ENCODE measurements at places on chromosomes 11 and 22.

GRCh38 chr11:95232666-95233065 lies 1.7 kb upstream of the SESN3 start:
- DNase-seq, result no peak

- no peak for DNase-seq
These were observed 9.5 kb downstream of the SDF2L1 start for GRCh38 chr22:21651521-21652009.

DNA sequence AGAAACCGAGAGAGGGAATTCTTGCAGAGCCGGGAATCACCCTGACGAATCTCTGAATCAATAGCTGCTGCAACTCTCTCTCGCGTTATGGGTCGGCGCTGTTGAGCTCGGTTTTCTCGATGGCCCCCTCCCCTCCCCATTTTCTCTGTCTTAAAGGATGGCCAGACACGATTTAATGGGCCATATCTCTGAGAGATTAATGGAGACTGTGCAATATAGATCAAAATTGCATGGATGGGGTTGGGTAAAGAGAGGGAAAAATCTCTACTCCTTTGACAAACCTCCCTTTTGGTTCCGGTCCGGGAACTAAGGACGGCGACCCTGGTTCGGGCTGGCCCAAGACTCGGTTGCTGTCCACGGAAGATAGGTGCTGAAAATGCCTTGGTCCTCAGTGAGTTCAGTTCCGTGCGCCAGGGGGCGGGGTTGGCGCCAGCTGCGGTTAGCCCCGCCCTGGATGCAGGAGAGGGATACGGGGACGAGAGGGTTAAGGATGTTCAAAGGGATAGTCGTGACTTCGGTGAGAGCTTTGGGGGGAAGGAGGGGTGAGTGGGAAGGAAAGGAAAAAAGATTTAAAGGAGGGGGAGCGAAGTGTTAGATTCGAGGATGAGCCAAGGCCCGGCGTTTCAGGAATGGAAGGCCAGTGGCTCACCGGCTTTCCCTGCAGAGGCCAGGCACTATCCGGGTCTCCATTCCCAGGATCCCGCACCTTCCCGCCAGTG lies 103.6 kb upstream of the HSD17B12 start:
- DNase-seq, result no peak

- DNase-seq, result no peak
These were observed 76.1 kb upstream of the UCP3 start for GRCh38 chr11:74084796-74085541.

DNA sequence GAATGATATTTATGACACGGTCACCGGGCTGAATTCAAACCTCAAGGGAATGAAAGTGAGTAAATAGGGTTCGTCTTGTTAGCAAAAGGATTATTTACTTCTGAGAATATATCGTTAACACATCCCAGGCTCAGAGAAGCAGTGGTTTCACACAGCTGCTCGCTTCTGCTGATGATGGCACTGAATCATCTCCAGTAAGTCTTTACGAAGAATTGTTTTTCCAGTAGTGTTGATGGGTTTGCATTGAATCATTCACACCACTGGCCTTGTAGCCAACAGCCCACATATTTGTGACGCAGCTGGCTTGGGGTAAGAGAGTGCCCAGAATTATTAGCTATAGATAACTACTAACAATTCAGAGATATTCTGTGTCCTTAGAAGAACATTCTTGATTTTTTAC lies 236.3 kb downstream of the CADM1 start:
- DNase-seq, result no peak

- DNase-seq, result no peak
These were observed 31.3 kb downstream of the MPPED1 start for GRCh38 chr22:43443152-43443471.

GRCh38 chr11:113675565-113675964 lies 30.5 kb downstream of the TMPRSS5 start:
- no peak for DNase-seq

DNA sequence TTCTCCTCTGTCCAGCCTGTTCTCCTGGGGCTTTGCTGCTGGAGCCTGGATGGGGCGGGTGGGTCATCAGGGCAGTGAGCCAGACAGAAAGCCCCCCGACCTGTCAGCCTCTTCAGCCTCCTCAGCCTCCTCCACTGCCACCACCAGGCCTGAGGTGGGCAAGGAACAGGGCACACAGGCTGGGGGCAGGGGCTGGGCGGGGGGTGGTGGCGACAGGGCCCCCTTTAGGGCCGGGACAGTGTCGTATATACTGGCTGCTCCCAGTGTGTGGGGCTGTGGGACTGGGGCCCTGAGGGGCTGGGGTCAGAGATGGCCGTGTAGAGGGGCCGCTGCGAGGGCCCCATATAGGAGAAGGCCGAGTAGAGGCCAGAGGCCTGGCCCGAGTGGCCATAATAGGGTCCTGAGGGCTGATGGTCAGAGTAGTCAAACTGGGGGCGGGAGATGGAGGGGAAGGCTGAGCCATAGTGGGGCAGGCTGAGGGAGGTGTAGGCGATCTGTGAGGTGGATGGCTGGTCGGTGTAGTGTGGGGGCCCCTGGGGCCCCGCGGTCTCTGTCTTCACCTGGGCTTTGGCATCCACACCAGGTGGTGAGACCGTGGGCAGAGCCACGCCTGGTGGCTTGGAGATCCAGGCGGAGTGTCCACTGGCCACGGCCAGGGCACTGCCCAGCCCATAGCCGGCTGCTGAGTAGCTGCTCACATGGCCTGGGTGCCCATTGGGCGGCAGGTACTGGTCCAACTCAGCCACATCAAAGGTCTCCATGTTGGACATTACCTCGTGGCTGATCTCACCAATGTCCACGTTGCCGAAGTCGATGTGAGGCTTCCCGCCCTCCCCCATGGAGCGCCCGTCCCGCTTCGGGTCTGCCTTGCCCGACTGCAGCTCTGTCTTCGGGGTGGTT lies 10.8 kb downstream of the SOX10 start:
- DNase-seq, result no peak

DNA sequence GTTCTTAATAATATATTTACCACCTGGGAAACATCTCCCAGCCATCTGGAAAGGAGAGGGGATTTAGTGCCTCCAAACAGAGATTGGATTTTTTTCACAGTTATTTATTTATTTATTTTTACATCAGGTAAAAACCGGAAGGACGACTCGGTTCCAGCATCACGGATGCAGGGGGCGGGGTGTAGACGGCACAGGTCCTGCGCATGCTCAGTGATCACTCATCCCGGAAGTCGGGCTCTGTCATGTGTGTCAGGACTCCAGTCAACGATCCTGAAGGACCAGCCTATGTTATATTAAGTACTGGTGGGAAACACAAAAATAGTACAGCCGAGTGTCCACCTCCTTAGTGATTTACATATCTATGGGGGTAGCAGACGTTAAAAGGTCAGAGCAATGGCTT lies 467.6 kb downstream of the NTM start:
- no peak for DNase-seq

GRCh38 chr11:67452141-67452952 lies at the start of gene GPR152:
Gene GPR152, minus strand, starts transcription at chr11:67452729. Its CDS starts 5 bp downstream, at chr11:67452724.
- DNase-seq, result no peak

GRCh38 chr11:41781441-41781840 lies 322.0 kb upstream of the LRRC4C start:
- DNase-seq, result no peak

- no peak for DNase-seq
These were observed 30.4 kb downstream of the DUSP8 start for GRCh38 chr11:1541474-1542204.

GRCh38 chr22:20037419-20037818 lies 16.5 kb downstream of the TANGO2 start:
- no peak for DNase-seq

DNA sequence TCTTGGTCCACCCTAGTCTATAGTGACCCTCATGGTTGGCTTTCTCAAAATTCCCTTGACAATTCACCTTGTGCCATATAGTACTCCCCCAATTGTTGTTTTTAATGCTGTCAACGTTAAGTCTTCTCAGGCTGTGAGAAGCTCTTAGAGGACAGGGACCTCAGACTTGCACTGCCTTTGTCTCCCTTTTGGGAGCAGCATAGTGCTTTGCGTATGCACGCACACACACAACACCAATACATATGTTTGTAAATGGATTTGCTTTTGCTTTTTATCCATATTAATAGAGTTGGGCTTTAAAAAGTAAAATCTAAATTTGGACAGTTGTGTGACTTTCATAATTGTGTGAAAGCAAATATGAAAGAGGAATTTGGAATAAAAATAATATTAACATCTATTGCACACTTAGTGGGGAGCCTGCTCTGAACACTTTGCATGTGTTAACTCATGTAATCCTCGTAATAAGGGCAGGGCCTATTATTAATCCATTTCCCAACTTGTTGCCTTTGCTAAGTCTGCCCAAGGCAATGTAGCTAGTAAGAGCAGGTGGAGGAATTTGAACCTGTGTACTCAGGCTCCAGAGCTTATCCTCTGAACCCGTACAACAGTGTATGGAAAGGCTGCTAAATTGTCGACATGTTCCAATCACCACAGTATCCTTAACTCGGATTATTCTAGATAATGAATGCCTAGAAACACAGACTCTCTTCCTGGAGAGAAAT lies 257.7 kb upstream of the NARS2 start:
- DNase-seq, result no peak

DNA sequence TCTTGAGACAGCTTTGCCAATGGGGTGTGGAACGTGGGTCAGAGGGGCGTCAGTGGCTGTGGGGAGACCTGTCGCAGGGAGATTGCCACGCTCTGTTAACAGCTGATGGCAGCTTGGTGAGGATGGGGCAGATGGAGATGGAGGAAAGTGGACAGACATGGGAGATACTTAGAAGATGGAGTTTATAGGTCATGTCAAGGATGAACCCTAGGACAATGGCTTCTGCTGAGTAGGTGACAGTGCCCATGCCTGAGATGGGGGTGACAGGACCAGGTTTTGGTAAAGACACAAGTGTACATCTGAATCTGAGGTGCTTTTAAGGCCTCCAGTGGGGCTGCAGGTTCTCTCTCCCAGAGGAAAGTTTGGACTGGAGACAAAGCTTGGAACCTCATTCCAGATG lies 51.5 kb upstream of the ACCSL start:
- no peak for DNase-seq

- DNase-seq, result no peak
These were observed 400.4 kb downstream of the TBC1D22A start for GRCh38 chr22:47162865-47163264.

DNA sequence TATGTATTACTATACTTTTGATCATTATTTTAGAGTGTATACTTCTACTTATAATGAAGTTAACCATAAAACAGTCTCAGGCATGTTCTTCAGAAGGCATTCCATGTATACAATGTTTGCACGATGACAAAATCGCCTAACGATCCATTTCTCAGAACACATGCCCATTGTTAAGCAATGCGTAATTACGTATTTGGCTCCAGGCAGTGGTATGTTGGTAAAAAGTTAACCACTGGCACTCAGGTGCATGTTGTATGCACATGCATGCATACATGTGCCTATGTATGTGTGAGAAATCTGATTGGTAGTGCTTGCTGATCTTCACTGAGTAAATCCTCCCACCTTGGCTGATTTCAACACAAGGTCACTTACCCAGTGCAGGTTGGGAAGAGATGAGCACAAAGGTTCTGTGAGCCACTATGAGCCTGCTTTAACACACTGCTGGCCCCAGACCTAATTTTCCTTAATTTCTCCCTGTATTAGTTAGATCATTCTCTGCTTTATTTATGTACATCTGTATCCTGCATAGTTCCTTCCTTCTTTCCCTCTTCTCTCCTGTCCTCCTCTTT lies 164.6 kb downstream of the ARHGAP42 start:
- DNase-seq, result no peak

DNA sequence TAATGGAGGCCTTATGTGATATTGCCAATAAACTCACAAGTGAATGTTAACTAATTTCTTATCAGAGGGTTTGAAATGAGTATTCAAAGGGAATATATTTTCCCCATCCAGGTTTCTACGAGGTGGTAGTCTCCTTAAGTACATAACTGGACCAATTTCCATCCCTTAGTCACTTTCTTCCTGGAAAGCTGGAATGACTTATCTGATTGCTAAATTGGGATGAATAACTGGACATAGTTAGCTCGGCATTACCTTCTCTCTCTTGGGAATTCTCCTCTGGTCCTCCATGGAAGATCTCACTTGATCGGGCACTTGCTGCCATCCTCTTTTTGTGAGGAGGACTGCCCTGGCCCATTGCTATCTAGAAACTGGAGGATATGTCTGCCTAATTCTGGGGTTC lies 109.1 kb downstream of the TRPC6 start:
- DNase-seq, result no peak

All from CD4-positive, alpha-beta memory T cell (primary cell).